Activated CD4-positive, alpha-beta memory T cell treated with anti-CD3 and anti-CD28 coated beads, Interleukin-2, amount 10 ng/mL, durations not matched to agents 7 days and 5 days (primary cell): ENCODE measurements at places on chromosomes 4 and X.

GRCh38 chr4:25878676-25879075 lies 15.9 kb upstream of the SEL1L3 start:
- no peak for DNase-seq

- DNase-seq: no peak
Observed at GRCh38 chr4:107654694-107655093, 65.3 kb downstream of the PAPSS1 start.

DNA sequence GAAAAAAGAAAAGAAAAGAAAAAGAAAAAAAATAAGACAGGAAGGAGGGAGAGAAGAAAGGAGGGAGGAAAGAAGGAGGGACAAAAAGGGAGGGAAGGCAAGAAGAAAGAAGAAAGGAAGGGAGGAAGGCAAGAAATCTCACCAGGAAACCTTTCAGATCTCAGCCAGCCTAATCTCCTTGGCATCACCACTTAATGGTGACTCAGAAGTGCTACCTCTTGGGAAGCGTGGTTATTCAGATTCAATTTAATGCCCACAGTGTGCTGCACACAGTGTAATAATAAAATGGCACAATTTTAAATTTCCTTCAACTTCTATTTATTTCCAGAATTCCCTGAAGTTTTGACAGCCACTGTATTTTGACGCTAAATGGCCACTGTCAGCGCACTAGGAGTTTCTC lies 50.3 kb downstream of the DKK2 start:
- no peak for DNase-seq

DNA sequence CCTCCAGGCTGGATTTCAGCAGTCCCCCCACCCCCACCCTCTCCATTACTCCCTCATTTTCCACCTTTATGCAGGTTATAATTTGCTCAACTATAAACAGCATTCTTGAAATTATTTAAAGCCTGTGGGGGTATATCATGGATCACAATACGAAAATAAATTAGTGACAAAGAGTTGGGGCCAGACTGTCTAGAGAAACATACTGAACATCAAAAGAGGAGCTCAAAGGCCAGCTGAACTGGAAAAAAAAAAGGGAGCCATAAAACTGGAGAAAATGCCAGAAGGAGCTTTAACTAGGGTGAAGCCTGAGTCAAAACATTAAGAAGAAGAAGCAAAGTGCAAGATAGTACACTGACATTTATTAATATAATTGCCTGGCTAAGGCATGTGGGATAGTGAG lies 137.8 kb downstream of the ANTXR2 start:
- DNase-seq: no peak

GRCh38 chr4:84171871-84172270 lies 327.2 kb downstream of the NKX6-1 start:
- DNase-seq: no peak

- peak; percentile 1 for DNase-seq
Observed at GRCh38 chr4:4425696-4426095, 38.8 kb downstream of the NSG1 start.

- DNase-seq: no peak
Observed at GRCh38 chr4:9938933-9939332, 82.4 kb downstream of the SLC2A9 start.

GRCh38 chr4:105466580-105466979 lies 7.3 kb downstream of the PPA2 start:
- no peak for DNase-seq

DNA sequence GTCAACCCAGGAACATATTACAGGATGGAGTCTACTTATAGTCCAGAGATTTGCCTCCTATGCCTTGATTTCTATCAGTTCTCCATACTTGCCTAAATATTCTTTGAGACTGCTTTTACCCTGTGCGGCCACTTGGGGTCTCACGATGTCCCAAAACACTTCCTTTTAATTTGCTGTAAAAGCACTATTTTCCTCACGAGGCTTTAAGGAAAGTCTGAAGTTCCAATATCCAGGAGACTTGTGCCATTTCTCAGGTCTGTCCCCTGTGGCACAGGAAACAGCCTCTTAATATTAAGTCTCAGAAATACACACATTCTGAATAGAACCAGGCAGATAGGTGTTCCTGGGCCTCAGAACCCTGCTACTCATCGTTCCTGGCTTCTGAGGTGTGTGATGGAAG lies 142.9 kb downstream of the TMEM164 start:
- peak; percentile 18 for DNase-seq

- DNase-seq: no peak
Observed at GRCh38 chr4:154877110-154877760, 96.2 kb downstream of the RBM46 start.

- no peak for DNase-seq
Observed at GRCh38 chr4:15414551-15415091, 13.2 kb upstream of the C1QTNF7 start.

- no peak for DNase-seq
Observed at GRCh38 chrX:136199365-136199764, 51.8 kb downstream of the MAP7D3 start.

DNA sequence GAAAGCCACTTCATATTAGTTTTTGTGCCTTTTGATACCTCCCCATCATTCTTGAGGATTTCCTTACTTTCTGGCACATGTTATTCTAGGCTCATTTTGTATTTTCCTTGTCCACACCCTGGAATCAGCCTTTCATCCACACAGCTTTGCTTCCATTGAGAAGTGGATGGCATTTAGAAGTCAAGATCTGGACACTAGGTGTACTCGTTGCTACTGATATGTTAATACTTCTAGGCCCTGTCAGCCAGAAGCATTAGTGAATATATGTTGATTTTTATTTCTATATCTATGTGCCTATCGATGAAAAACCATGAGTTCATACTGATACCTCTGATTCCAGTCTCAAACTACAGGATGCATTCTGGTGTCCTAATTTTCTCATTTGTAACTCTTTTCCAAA lies 73.2 kb downstream of the ARHGAP24 start:
- no peak for DNase-seq

DNA sequence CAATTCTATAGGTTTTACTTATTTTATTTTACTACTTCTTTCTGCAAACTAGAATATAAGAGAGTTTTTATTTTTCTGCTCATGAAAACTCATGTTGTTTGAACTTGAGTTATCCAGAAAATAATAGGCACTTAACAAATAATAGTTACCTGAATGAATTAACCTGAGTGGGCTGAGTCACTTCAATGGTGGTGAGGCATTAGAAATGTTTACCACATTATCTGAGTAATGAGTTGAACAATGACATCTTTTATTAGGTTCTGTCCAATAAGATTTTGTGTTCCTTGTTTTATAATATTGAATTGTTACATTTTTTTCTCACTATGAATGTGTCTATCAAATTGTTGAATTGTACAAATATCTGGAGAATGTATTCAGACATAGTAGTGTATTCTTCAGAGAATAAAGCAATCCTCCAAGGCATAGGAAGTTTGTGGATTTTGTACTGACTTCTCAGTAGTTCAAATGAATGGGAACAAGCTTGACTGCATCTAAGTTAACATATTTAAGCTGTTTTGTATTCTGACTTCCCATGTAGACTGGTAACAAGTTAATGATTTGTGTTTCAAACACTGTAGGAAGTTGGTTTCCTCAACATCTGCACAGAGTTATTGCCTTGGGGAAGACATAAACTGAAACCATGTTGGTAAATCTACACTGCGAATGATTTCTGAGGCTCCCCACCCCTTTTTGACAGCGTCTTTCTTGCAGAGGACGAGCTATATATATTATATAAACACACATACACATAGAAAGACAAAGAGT lies 1808.9 kb upstream of the TENM3 start:
- DNase-seq: no peak

- DNase-seq: peak; percentile 53
Observed at GRCh38 chrX:16869393-16870094, 618 bp downstream of the RBBP7 start.

DNA sequence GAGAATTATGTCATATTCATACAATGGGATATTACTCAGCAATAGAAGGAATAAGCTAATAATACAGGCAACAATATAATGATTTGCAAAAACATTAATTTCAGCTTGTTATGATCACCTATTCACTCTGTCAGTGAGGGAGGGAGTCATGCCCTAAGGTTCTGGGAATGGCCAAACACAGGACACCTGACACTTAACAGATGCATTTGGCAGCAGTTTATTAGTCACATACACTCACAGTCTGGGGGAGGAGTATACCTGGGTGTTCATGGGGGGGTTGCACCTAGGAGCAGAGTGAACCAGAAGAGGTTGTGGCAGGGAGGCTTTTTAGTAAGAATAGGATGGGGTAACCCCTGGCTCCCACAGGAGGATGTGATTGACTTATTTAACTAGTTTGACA lies 38.3 kb downstream of the SERPINA7 start:
- no peak for DNase-seq

- DNase-seq: no peak
Observed at GRCh38 chrX:142060191-142060590, 144.9 kb downstream of the MAGEC2 start.

GRCh38 chr4:165464813-165465381 lies 86.1 kb downstream of the CPE start:
- peak; percentile 18 for DNase-seq

- DNase-seq: no peak
Observed at GRCh38 chr4:36178484-36178883, 65.8 kb downstream of the ARAP2 start.

- DNase-seq: no peak
Observed at GRCh38 chr4:129326571-129327460, 230.9 kb downstream of the C4orf33 start.

DNA sequence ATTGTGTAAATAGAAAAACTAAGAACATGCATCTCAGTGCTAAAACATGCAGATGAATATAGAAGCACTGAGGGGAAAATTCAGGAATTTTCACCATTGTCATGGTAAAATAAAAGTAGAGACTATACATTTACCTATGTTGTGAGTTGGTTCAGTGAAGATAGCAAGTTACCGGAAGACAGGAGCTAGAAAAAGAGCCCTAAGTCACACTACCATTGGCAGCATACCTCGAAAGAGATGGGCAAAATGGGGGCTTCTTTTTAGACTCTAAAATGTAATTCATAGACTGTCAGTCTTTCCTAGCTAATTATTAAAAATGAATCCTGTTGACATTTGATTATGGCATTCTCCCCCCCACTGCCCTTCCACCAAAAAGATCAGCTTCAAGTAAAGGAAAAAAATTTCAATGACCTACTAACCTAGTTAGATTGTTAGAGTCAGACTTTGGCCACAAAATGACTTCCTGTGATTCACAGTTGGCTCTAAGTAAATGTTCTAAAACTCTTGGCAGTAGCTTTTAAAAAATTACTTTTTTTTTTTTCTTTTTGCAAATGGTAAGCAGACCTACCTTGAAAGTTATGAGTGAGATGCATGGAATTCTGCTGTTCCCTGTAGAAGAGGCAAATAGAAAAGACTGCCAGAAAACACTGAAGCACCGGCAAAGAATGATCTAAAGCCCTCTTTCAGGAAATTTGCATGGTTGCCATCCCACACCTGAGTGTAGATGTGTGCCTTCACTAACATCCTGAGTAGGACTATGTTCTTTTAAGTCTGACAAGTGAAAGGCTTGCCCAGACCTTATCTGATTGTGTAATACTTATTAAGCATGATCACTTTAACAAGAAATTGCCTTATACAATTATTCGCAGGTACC lies 26.4 kb upstream of the ARSJ start:
- DNase-seq: no peak

GRCh38 chr4:53551958-53552357 lies 39.3 kb downstream of the LNX1 start:
- DNase-seq: no peak

DNA sequence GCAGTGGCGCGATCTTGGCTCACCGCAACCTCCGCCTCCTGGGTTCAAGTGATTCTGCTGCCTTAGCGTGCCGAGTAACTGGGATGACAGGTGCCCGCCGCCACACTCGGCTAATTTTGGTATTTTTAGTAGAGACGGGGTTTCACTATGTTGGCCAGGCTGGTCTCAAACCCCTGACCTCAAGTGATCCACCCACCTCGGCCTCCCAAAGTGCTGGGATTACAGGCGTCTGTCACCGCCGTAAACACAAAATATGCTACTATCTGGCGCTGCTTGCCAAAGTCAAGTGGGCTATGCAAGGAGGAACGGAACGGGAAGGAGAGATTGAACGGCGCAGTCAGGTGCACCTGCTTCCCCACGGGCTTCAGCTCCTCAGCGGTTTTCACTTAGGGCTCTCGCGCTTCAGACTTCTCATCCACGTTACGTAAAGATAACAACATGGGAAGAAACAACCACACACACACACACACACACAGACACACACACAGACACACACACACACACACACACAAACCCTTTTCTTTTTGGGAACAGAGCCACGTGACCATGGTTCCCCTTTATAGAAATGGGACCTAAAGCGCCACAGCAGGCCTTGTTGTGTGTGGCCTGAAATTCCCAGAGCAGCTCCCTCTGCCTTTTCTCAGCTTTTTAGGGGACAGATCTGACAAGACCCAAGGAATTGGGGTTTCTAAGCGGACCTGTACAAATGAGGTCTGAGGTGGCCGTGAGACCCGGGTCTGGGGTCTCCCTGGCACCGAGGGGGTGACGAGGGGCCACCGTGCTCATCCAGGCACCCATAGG lies 1.5 kb downstream of the P2RY8 start:
- DNase-seq: peak; percentile 75

DNA sequence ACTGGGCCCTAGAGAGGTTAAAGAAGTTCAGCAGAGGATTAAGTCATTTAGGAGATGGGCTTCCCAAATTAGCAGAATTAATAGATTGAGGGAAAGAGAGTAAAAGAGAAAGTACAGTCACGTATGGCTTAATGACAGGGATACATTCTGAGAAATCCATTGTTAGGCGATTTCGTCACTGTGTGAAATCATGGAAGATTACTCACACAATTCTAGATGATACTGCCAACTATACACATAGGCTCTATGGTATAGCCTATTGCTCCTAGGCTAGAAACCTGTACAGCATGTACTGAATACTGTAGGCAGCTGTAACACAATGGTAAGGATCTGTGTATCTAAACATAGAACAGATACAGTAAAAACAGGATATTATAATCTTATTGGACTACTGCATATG lies 180.6 kb downstream of the RNF150 start:
- no peak for DNase-seq

- DNase-seq: no peak
Observed at GRCh38 chr4:23085249-23085568, 392.5 kb downstream of the GBA3 start.

DNA sequence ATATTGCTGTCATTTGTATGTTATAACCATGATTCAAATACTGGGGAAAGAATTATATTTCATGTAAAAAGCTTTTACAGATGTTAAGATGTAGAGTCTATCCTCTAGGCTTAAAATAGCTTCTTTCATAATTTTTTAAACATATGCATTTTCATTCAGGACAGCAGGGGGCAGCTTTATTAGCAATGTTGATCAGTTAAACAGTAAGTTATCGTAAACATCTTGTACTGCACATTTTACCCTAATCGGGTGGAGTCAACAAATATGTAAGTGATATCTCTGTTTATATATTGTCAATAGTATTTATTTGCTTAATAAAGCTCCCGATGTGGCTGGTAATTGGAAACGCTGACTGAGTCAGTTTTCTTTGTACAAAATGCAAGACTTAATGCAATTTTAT lies 142.5 kb upstream of the MED14 start:
- no peak for DNase-seq
